Left kidney (tissue), 8 donors: ENCODE measurements at places on chromosomes 3 and 15.

GRCh38 chr3:126926684-126927400 is 56.1 kb upstream of the PLXNA1 start:
- DNase-seq: no peak

- no peak for DNase-seq
Observed at GRCh38 chr3:69210068-69210730, 87.8 kb upstream of the LMOD3 start.

GRCh38 chr3:102018551-102018950 is 169.2 kb downstream of the NFKBIZ start:
- no peak for DNase-seq

DNA sequence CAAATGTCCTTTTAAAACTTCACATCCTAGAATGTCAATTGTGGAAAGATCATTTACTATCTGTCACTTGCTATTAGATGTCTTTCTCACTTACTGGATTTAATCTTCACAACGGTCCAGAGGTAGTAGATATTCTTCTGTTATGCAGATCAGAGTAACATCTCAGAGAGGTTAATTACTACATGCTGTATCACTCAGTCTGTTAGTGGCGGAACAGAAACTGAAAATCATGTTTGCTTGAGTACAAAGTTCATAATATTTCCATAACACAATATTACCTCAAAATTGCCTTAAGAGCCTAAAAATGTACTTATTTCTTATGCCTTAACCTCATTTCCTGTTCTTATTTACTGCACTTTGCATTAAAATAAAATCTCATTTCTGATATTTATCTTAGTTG is 28.6 kb upstream of the GPR149 start:
- no peak for DNase-seq

DNA sequence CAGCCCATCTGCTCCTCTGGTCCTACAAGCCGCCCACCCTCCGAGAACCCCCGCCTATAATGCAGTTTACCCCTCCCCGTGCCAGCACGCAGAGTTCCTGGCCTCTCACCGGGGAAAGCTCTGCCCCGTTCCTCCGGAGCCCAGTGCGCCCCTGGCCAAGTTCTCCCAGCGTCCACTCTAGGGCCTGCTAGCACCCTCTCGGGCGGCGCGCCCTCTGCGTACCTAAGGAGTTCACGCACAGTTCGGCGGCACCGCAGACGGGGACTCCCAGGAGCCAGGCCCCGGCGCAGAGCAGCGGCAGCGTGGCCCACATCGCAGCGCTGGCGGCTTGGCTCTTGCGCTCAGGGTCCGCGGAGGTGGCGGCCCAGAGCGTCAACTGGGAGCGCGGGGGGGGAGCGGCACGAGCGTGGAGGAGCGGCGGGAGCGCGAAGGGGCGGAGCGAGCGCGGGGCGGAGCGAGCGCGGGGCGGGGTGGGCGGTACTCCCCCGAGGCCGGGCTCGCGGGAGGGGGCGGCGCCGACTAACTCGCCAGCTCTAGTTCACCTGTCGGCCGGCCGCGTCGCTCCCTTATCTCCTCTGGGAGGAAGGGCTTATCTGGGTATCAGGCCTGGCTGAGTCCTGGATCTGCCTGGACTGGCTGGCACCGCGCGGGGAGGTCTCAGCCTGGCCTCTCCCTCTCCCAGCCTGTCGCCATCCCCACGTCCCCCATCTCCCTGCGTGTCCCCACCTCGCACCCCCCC is at the start of gene CTSH:
Gene CTSH (minus strand): TSS at position 378 of the 739 bp plus-strand sequence. CDS start 65 bp downstream, at position 313.
- peak; percentile 74 for DNase-seq

- DNase-seq: no peak
Observed at GRCh38 chr3:156106721-156107373, 13.5 kb upstream of the KCNAB1 start.
